Thyroid gland (tissue), 4 donors: ENCODE measurements at places on chromosomes 6 and 20.
A peak's percentile ranks its signal among the peaks of the same experiment; 100 is the strongest.

- DNase-seq = peak; percentile 27
Measured at GRCh38 chr6:158631678-158632537, 12.6 kb downstream of the DYNLT1 start.

- no peak for DNase-seq
Measured at GRCh38 chr6:157273756-157274470, 49.4 kb downstream of the TMEM242 start.

- peak; percentile 49 for DNase-seq
Measured at GRCh38 chr6:11770546-11771466, 7.8 kb downstream of the ADTRP start.

GRCh38 chr6:135451617-135452190 lies 45.8 kb downstream of the AHI1 start:
- DNase-seq = no peak

GRCh38 chr6:161424421-161424820 lies 150.6 kb upstream of the AGPAT4 start:
- no peak for DNase-seq

DNA sequence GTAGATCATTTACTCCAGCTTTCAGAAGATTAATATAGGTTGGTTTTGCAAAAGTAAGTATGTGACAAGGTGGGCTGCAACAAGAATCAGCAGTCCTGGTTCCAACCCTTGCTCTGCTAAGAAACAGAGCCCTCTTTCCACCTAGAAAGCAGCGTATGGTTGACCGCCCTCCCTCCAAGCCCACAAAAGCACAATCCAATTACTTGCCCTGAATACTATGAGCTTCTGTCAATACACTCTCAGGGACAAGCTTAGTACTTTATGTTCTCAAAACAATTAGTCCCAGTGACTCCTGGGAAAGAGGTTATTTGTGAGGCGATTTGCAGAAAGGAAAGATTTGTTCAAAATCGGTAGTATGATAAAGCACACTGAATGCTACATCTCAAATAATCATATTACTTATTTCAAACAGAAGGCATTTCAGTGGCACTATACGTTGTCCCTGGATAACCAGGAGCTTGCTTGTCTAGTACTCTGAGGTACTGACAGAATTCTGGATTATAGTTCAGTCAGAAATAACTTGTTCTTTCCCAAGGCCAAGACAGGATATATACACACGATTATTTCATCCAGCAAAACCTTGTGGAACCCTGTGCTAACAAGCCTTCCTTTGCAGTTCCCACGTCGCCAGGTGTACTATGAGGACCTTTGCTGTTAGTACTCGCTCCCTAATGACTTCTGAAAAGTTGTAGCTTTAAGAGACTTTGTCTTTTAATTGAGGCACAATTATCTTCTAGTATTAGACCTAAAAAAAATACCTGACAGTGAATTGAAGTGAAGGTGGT lies 96.9 kb upstream of the ADTRP start:
- DNase-seq = peak; percentile 33

DNA sequence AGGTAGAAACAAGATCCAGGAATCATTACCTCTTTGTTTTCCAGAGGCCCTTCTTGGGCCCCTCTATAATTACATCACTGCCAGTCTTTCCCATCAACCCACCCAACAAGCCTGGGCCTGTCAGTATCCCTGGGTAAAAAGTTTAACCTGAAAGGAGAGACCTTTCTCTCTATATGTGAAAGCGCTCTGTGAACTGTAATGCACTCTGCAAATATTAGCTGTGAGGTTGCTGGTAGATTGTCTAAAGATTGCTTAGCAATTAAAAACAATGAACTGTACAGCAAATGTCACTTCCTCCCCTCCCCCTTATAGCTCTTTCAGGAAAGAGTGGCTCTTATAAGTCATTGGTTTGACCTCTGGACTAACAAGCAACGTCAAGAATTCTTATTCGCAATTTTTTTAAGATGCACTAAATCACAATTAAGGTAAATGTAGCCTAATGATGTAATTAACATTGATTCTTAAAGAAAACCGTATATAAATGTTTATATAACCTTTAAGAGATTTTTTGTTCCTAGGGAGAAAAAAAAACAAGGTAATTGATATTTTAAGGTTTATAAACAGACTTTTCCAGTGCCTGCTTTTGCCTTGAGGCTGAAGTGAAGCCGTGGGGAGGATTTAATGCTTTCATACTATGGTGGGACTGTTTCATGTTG lies 18.4 kb downstream of the ECT2L start:
- no peak for DNase-seq

GRCh38 chr6:56350628-56351260 lies 103.4 kb upstream of the COL21A1 start:
- DNase-seq = no peak

GRCh38 chr6:75491291-75491690 lies 2.3 kb downstream of the FILIP1 start:
- no peak for DNase-seq

DNA sequence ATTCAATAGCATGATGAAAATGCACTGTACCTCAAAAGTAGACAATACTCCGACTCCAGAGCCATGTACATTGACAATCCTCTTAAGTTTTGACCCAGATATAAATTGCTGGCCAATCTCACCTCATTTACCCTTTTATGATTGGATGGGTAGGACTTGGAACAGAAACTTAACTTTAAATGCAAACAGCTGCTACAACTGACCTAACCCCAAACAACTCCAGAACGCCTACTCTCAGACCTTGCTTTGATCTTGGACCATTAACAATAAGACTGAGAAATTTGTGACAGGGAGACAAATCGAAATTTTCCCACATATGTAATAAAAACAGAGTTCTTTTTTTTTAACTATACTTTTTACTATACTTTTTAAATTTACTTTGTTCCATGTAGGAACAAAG lies 200.5 kb upstream of the MCHR2 start:
- no peak for DNase-seq

DNA sequence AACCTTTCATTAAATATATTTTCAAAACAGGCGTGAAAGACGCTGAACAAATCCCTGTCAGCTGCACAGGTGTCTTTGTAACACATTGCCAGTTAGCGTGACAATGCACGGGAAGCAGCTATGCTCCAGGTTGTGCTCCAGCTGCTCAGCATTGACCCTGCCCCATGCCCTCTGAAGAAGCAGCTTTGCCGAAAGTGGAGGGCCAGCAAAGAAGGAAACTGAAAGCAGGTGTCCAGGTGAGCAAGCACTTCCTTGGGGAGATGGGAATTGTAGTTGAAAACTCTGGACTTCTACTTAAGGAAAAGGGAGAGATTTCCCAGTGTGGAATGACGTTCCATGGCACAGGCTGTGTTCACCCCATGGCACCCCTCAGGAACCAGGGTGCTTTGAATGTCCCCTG lies 125.7 kb downstream of the TTLL2 start:
- DNase-seq = no peak

DNA sequence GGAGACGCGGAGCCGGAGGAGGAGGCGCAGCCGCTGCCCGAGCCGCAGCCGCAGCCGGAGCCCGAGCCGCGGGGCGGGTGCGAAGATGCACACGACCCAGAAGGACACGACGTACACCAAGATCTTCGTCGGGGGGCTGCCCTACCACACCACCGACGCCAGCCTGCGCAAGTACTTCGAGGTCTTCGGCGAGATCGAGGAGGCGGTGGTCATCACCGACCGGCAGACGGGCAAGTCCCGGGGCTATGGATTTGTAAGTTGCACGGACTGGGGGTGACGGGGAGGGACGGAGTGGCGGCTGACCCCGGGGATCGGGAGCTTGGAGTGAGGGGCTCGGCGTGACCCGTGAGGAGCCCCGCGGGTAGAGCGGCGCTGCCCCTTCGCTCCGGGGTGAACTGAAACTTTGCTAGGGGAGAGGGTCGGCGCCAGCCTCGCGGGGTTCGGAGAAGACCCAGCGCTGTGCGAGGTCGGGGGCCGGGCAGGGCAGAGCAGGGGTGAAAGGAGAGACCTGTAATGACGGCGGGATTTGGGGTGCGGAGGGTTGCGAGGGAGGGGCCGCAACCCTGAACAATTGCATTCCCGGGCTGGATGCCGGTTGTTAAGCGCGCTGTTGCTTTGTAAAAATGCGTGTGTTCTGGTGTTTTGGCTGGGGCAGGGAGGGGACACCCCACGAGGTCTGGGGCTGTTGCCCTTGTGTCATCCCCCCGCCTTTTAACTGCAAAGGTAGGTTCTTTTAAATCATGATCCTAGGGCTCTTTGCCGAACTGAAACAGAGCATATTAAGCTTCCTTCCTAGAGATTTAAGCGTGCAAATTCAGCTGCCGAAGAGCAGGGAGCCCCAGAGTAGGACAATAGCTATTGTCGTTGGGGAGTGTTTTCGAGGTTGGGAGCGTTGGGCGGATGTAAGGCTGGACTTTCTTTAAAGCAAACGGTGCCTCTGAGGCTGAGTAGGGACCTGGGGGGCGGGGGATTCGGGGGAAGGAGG lies 628 bp downstream of the RBM24 start:
- peak; percentile 22 for DNase-seq

DNA sequence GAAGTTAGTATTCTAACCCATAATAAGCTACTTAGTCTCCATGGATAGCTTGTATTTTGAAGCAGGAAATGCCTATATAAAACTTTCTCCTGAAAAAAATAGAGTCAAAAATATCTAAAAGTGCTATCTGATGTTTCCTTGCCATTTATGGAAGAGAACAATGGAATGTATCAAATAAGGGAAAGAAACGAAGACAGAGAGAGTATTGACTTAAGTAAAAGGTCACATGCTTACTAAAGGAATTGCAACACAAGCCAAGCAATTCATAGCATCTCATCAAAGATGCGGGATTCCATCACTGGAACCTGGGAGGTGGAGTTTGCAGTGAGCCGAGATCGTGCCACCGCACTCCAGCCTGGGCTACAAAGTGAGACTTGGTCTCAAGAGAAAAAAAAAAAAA lies 112.9 kb upstream of the DTNBP1 start:
- DNase-seq = no peak

- DNase-seq = no peak
Measured at GRCh38 chr20:59141818-59142581, 21.6 kb upstream of the ZNF831 start.

DNA sequence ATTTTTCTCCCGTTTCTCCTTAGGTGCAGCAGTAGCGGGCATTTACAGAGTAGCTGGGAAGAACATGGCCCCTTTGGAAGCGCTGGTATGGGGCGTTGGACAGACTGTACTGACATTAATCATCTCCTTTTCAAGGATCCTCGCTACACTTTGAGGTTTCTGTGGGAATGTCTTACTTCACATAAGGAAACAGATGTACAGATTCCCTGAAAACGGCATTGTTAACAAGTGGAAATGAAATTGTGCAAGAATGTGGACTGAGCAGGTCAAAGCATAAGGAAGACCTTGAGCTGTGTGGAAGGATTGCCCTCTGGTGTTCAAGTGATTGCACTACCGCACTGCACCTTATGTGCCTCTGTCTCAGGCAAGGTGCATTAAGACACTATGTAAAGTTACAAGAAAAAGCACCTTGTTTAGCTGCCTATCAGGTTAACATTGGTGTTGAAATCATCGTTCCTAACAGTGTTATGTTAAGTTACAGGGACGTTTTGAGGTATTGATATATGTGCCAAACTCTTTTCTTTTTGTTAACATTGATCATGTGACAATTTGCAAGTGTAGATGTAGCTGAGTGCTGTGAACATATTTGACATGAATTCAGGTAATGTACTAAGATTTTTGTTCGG lies 38.0 kb downstream of the TMEM170B start:
- peak; percentile 64 for DNase-seq

DNA sequence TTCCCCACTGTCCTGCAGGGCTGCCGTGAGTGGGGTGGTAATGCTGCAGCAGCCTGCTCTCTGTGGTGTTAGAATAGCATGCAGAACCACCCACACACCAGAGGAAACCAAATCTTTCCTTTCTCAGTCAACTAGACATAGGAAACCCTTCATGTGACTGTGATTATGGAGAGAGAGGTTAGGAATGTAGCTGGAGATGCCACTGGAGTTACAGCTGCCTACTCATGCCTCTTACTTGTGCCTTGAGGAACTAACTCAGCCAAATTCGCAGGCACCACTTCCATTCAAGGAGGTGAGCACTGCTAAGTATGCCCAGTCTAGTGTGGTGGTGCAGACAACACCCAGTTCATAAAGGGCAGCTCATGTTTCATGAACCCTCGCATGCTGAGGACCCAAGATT lies 27.4 kb downstream of the MUC22 start:
- DNase-seq = peak; percentile 13

DNA sequence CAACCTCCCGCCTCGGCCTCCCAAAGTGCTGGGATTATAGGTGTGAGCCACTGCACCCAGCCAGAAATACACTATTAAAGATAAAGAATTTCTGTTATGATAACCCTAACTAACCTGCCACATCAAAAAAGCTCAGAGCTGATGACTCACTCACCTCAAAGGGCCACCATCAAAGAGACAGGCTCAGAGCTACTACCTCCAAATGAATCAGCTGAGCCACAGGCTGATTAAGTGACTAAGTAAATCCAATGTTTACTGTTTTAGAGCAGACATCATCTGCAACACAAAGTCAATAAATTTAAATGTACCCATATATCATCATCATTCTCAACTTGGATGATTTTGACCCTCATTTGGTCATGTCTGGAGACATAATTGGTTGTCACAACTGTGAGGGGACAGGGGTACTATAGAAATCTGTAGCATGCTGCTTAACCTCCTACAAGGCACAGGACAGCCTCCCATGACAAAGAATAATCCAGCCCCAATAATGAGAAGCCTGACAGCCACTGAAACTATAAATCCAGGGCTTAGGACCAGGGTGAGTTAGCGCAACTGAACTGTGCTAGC lies 106.5 kb downstream of the ATP9A start:
- no peak for DNase-seq

DNA sequence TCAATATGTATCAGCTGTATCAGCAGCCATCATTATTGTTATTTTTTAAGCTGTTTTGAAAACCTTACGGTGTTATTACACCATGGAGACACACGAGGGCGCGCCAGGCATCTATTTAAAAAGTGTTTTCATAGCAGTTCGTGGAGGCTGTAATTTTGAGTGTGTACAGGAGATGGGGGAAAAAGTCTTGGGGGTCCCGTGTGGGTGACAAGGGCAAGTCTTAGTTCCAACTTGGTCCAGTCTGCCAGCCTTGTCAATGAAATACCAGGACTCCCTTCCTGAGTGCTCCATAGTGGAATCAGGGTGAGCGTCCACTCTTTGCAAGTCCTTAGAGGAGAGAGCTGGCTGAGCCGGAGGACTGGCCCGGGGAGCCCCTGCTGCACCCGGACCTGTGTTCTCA lies 43.3 kb downstream of the SLC2A10 start:
- peak; percentile 73 for DNase-seq

DNA sequence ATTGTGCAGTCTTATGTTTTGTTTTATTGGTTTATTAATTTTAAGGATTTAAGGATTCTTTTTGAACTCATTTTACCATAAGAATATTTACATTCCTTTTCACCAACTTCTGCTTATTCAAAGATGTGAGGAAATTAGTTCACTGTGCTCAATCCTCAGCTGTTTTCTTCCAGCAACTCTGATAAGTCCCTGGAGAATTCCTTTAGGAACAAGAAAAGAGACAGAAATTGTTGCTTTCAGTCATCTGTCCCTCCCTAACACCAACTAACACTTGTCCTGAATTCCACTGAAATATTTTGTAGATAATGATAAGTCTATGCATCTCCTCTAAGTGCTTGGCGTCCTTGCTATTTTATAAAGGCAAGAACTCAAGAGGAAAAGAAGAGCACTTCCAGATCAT lies 334.8 kb upstream of the MARCKS start:
- no peak for DNase-seq
